ENCODE measurements at places on chromosomes 2 and 18.

GRCh38 chr2:130252880-130253645 is 54.8 kb upstream of the TUBA3E start:
- DNase-seq: no peak

DNA sequence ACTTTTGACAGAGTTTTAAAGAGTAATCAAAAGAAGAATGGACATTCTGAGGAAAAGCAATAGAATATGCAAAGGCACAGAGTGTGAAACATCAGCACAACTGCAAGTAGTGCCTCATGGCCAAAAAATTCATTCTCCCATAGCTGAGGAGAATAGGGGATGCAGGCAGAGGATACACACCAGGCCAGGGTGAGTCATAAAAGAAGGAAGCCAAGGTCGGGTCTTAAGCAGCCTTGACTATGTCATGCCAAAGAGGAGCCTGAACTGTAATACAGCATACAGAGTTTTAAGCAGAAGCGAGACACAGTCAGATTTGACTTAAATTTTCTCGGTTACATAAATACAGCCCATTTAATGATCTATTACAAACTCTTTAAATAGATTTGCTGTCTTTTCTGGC is 165.0 kb downstream of the LNPK start:
- no peak for DNase-seq

DNA sequence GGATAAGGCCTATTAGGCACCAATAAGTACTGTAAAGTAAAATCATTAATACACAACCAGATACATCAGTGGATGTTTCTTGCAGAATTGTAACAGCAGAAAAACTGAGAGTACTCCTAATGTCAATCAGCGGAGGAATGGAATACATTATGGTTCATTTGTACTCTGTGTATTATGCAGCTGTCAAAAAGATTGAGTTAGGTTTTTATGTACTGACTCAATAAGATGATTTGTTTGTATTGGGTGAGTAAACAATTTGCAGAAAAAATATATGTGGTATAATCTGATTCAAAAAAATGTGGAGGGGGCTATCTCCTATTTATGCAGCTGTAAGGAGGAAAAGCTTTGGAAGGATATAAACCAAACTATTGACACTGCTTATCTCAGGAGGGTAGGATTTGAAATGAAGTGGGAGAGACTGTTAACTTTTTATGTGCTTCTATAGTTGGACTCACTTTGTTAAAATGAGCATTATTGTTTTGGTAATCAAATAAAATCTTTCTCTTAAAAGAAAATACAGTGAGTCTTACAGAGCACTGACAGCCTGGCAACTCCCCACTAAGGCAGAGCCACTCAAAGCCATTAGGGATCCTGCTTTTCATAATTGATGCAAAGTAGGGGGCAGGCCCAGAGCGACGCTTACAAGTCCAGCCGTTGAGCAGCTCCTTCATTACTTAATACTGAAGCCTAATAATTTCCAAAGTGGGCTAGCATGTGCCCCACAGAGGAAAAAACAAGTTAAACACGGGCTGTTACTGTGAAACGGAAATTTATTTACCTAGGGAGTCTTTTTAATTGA is 168.8 kb downstream of the PHLPP1 start:
- no peak for DNase-seq

- DNase-seq: no peak
These were observed 5.0 kb downstream of the CAB39 start for GRCh38 chr2:230717600-230717999.

DNA sequence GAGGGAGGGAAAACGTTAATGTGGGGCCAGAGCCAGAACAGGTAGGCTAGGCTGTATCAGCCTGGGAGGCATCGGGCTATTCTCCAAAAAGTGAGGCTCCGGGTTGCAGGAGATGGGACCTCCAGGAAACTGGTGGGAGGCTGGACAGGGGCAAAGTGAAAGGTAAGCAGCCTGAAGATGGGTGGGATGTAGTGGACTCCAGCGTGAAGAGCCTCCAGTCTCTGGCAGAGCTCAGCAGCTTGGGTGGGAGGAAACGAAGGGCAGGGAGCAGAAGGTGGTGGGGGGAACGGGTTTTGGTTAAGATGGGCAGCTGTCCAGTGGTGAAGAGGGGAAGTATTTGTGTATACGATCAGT is 3.1 kb upstream of the EMX1 start:
- DNase-seq: no peak

- DNase-seq: no peak
These were observed 186.8 kb downstream of the ZEB2 start for GRCh38 chr2:144333143-144333555.

DNA sequence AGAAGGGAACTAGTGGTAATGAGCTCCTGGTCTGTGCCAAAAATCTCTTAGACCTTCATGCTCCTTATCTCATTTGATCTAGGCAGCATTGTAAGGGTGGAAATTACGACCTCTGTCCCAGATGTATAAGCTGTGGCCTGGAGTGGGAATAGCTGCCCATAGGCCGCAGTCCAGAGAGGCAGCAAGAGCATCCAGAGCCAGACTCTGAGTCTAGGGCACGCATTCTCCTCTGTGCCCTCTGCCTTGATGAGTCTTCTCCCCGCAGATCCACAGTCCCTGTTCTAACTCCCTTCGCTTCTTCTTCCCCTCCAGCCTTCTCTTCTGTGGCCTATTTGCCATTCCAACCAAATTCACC is 304.6 kb downstream of the MYCN start:
- DNase-seq: no peak

DNA sequence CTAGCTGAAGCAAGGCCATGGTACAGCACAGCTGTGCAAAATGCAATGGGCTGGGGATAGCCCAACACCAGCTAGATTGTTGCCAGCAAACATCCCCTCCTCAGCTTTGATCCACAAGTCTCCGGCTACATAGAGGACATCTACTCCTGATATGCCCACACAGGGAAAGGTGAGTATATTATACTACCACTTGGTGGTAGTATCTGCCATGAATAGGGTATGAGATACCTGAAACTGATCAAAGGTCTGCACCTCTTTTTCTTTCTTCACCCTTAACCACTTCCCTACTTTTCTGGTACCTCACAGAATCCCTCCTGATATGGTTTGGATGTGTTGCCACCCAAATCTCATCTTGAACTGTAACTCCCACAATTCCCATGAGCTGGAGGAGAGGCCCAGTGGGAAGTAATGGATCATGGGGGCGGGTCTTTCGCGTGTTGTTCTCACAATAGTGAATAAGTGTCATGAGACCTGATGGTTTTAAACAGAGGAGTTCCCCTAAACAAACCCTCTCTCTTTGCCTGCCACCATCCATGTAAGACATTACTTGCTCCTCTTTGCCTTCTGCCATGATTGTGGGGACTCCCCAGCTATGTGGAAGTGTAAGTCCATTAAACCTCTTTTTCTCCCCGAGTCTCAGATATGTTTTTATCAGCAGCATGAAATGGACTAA is 279.6 kb downstream of the TXNL1 start:
- DNase-seq: no peak

- no peak for DNase-seq
These were observed 27.3 kb upstream of the MLPH start for GRCh38 chr2:237459741-237460174.

DNA sequence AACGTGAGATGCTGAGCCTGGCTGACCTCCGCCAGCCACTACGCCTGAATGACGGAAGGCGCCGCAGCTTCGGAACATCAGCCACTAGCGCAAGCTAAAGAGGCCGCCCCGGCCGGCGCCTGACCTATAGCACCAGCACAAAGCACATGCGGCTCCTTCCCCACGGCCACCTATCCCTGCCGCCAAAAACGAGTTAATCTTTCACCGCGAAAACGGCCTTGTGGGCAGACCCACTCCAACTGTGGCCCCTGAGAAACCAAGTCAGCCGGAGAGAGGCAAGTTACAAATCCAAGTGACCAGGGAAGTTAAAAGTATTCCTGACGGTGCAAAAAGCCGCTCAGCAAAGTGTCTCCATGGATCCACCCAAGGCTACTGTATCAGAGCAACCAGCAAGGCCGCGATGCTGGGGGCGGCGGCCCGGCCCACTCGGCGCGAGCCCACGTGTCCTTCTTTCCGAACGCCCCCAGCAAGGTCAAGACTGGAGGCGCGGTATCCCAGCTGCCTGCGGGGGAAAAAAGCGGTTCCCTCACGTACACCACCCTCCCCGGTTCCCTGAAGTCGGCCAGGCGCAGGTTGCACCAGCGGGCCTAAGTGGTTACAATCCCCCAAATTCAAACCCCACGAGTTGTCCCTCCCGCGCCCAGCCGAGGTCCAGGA is 575 bp downstream of the HSPD1 start:
- peak; percentile 24 for DNase-seq

DNA sequence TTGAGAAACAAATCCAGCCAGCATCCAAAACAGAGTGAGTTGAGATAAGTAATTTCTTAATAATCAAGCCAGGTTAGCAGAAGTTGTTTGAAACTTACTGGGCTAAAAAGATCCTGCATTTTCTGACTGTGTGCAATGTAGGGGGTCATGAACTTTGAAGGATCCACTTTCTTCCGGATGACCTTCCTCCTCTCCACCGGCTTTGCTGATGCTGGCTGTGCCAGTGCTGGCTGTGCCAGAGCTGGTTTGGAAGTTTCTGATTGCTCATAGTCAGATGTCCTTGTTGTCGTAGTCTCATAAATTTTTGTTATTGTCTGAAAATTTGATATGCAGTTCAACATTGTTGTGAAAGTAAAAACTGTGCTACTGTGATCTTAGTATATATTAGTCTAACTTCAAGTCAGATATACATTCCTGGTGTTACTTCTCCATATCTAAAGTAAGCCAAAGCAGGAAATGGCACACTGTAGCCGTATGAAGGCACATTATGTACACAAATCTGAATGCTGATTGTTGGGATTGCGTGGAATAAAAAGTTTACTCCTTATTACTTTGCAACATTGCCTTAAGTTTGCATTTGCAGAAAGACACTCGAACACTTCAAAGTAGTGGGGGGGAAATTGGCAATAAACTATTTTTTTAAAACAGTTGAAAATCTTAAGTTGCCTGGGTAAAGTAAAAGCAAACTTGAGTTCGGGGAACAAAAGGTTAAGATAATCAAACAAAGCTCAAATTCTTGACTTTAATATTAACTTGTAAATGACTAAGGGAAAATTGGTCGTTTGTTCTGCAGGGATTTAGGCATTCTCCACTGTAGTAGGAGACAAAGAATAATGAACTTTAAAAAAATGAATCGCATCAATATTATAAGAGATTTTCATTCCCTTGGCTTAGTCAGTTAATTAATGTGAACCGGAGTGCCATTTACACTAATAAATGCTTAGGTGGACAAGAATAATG is 6.4 kb downstream of the NEB start:
- no peak for DNase-seq

- DNase-seq: no peak
These were observed 60.5 kb downstream of the PMAIP1 start for GRCh38 chr18:59960272-59960671.
